Activated CD4-positive, alpha-beta T cell treated with anti-CD3 and anti-CD28 coated beads, Interleukin-2, amount 50 U/mL, for 1 hour (primary cell): ENCODE measurements at places on chromosomes 11 and 22.

GRCh38 chr22:39498368-39498767 lies 3.7 kb upstream of the MIEF1 start:
- no peak for DNase-seq

GRCh38 chr22:25447686-25448434 lies 116.6 kb upstream of the GRK3 start:
- DNase-seq, result peak; percentile 85

DNA sequence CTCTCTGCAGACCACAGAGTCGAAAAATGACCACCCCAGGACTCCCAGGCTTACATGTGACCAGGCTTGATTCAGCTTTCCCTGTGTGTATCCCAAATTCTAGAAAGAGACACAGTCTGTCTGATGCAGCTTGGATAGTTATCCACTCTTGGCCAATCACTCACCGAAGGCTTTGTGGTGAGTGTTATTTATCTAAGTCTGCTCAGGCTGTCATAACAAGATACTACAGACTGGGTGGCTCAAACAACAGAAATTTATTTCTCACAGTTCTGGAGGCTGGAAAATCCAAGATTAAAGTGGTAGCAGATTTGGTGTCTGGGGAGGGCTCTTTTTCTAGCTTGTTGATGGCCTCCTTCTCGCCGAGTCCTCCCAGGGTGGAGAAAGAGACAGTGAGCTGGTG lies 63.2 kb downstream of the ZBTB16 start:
- no peak for DNase-seq

GRCh38 chr22:43110927-43111623 lies 525 bp downstream of the BIK start:
- DNase-seq, result peak; percentile 43

- no peak for DNase-seq
Observed at GRCh38 chr11:2952290-2952689, 23.1 kb upstream of the PHLDA2 start.

- DNase-seq, result no peak
Observed at GRCh38 chr11:130652671-130653335, 204.4 kb downstream of the ADAMTS15 start.
